ENCODE measurements at places on chromosomes 4 and X. TPM values are rescaled to one million over a fixed set of nuclear protein-coding genes. Genes with fewer than 3 reads are reported as not detected.
A peak's percentile ranks its signal among the peaks of the same experiment; 100 is the strongest.

TRAPPC2 gene
- polyA plus RNA-seq, result 27.9 TPM

PDE6B gene
- 48.1 TPM for polyA plus RNA-seq

SATL1 gene
- 1.1 TPM for polyA plus RNA-seq

SLC25A14 gene
- polyA plus RNA-seq, result 18.3 TPM

AIFM1 gene
- polyA plus RNA-seq, result 126 TPM

SULT1E1 gene
- polyA plus RNA-seq, result not detected

TLL1 gene
- polyA plus RNA-seq, result not detected

ARMCX6 gene
- 112 TPM for polyA plus RNA-seq

KLF3 gene
- polyA plus RNA-seq, result 24.7 TPM

TMPRSS11D gene
- polyA plus RNA-seq, result not detected

VEGFC gene
- 4.2 TPM for polyA plus RNA-seq

MAGEC3 gene
- polyA plus RNA-seq, result not detected

GEMIN8 gene
- polyA plus RNA-seq, result 28.3 TPM

DNA sequence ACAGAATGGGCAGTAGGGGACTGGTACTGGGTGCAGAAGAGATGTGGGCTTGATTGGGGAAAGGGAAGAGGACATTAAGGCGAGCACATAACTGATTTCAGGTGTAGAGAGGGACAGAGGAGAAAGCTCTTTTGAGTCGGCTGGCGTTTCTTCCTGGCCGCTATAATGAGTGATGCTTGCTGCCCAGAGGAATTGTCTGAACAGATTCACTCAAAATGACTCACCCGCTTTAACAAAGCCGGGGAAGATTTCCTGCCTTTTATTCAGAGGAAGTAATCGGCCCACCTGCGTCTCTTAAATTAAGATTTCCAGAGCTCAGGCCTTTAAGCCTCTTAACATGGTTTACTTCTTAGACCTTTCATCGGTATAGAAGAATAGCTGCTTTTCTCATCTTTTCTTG lies 102.1 kb upstream of the AP1S2 start:
- no peak for DNase-seq

- no peak for DNase-seq
Observed at GRCh38 chrX:150934453-150934852, 36.0 kb upstream of the CD99L2 start.

DNA sequence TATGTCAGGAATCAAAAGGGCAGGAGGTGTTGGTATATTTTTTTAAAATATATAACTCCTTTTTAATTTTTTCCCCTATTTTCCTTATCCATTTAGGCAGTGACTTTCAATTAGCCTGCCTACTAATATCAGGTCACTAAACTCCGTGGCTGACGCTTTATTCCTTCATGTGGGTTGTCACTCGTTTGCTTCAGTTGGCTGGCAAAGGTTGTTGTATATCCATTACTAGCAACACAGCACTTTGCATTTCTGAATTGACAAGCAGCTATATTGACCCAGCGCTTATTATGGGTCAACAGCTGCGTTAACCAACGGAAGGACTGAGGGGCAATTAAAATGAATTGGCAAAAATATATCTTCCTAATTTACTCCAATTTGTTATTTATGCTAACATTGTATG lies 87.7 kb downstream of the ARX start:
- no peak for DNase-seq

GRCh38 chr4:72314869-72315268 lies 254.2 kb downstream of the ADAMTS3 start:
- peak; percentile 93 for DNase-seq

- no peak for DNase-seq
Observed at GRCh38 chrX:110671068-110671803, 124.4 kb downstream of the CHRDL1 start.

DNA sequence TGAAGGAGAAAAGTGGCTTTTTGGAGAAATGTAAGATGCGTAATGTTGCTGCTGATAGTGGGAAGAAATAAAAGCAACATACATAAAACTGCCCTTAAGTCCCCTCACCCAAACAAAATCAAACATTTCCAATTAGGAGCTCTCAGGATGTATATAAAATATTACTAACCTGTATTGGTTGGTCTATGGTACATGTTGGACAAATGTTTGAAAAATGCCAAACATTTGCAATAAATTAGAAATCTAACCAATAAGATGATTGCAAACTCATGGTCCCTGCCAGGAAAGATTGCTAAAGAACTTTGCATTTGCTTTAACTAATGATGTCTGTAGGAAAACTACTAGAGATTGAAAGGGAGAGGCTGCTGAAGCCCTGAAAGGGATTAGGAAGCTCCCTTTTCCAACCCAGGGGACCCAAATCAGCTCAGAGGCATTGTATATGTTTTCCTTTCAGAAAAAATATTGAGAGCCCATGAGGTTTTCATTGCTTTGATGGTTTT lies 1.8 kb downstream of the SFRP2 start:
- no peak for DNase-seq

GRCh38 chr4:153611679-153612078 lies 72.4 kb upstream of the TLR2 start:
- no peak for DNase-seq

DNA sequence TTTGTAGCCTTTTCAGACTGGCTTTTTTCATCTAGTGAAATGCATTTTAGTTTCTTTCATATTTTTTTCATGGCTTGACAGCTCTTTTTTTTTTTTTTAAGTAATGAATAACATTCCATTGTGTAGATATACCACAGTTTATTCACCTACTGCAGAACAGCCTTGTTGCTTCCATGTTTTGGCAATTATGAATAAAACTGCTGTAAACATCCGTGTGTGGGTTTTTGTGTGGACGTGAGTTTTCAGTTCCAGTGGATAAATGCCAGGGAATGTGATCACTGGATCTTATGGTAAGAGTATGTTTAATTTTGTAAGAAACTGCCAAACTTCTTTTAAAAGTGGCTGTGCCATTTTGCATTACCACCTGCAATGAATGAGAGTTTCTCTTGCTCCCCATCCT lies 160.8 kb downstream of the SOWAHB start:
- no peak for DNase-seq

- no peak for DNase-seq
Observed at GRCh38 chr4:187128976-187129375, 405.3 kb upstream of the FAT1 start.

GRCh38 chrX:147403040-147403439 lies 508.7 kb upstream of the FMR1 start:
- DNase-seq, result no peak

DNA sequence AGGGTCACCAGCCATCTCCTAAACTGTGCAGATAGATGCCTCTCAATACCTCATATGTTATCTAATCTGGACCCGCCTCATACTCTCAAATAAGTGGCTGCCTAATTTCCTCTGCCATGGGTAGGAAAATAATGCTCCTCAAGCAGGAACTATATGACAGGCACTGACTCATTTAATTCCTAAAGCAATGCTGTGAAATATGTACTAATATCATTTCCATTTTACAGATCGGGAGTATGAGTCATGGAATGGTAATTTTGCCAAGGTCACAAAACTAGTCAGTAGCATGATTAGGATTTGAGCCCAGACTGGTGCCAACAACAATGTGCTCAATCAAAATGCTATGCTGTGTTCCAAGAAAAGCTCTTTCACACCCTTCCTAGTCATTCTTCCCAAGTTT lies 3.0 kb upstream of the NXT2 start:
- no peak for DNase-seq

DNA sequence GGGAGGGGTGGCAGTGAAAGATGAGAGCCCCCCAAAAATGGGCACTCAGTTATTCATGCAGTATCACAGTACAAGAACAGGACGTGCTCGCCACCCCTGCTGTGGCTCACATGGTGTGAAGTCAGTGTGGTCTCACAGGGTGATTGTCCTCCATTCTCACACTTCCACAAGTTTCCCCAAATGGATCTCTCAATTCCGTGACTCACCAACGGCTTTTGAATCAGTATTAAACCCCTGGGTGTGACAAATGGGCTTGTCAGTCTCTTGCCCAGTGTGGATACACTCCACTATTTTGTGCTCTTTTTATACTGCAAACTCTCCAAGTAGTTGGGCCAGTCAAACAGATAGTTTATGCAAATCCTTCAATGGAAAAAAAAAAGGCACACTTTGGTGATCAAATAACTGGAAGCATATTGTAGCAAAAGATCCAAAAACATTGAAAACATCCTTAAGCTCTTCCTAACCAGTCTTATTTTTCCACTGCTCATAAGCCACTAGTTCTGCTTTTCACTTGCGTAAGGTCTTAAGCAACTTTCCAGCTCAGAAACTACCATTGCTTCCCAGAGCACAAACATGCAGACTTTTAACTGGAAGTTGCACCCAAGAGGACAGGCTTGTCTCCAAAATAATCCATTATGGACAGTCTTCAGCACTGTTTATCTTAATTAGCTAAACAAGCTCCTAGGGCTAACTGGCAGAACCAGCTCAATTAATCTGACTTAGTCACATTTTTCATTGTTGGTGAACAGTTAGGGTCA lies 365.7 kb downstream of the PPP3CA start:
- DNase-seq, result peak; percentile 61

DNA sequence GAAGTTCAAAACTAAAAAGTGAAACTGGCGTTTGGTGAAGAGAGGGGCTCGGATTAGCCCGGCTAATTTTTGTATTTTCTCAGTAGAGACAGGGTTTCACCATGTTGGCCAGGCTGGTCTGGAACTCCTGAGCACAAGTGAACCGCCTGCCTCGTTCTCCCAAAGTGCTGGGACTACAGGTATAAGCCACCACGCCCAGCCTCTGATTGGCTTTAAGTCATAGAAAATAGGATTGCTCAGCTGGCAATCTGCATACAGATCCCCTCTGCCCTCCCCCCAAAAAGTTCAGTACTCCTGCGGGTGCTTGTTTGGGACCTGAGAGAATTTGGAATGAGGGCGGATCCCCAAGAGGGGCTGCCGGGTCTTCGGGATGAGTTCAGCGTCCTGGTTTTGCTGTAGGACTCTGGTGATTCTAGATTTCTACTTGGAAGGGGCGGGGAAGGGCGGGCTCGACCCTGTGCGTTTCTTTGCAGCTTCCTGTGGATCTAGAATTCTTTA lies 537 bp upstream of the PRKX start:
- no peak for DNase-seq

- DNase-seq, result no peak
Observed at GRCh38 chr4:165289423-165289785, 38.1 kb upstream of the MSMO1 start.

- no peak for DNase-seq
Observed at GRCh38 chr4:172962564-172963353, 205.9 kb upstream of the GALNT7 start.

GRCh38 chr4:43567644-43568043 lies 675.1 kb downstream of the GRXCR1 start:
- DNase-seq, result no peak

- peak; percentile 18 for DNase-seq
Observed at GRCh38 chr4:8538703-8539567, 41.3 kb upstream of the GPR78 start.

GRCh38 chr4:14850455-14851097 lies 151.7 kb upstream of the CPEB2 start:
- no peak for DNase-seq

DNA sequence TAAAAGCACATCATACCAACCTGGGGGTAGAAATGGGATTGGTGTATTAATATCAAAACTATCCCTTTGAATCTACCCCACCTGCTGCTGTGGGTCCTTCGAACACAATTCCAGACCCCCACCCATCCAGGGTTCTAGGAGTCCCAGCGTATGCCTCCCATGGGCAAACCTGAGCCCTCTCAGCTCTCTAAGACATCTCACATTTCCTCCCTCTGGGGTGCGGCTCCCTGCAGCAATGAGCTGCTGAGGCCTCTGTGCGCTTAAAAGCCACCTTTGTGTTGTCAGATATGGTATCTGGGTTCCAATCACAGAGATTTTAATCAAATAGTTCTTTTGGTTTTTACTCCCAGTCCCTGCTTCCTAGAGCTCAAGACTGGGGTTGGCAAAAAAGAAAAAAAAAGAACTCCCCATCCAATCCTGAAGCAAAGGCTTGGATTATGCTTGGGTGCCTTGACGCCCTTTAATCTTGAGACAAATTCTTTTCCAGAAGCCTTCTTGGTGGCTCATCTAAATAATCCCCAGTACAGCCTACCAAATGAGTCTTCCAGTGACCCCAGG lies 37.5 kb upstream of the NOCT start:
- no peak for DNase-seq

GRCh38 chr4:141746026-141746425 lies 109.6 kb downstream of the IL15 start:
- no peak for DNase-seq

GRCh38 chr4:32102896-32103295 lies 1382.7 kb downstream of the PCDH7 start:
- no peak for DNase-seq

DNA sequence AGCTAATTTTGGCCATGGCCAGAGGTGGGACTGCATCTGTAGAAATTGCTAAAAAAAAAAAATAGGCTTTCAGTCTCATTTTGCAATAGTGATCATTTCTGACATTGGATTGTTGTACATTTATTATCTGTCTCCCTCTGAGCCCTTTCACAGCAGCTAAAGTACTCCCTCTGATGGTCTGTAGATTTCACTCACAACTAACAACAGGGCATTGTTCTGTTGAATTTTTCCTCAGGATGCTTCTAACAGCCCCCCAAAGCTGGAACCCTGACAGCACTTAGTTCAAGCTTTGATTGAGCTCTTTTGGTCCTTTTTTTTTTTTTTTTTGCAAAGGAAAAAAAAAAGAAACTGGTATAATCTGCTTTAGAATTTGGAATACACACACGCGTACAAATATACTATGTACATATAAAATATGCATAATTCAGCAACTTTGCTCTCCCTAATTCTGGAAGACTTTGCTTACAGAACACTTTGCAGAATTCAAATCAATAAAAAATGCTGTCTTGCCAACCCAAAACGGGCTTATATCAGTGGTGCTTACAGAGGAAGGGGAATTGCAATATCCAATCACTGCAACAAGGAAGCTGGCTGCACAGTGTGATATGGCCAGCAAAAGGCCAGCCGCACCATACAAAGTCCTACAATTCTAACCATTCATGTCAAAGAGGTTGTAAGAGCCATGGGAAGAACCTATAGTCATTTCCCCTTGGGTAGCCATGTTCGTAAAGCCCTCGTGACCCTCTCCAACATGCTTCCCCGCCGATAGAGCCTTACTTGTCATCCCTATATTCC lies 406.4 kb downstream of the SMARCA1 start:
- no peak for DNase-seq

DNA sequence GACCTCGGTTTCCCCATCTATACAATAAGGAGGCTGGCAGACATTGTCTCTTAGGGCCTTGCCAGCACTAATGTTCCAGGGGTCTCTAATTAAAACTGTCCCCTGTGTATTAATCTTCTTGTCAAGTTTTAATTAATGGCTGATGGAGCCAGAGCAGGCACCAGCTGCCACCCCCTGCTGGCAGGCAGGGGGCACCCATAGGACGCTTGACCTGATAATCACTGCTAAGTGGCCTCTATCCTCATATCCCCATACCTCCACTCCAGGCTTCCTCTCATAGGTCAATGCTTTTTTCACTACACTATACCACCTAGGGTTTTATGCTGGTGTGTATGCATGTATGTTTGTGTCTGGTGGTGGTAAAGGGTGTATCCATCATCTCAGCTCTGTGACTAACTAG lies 89.4 kb downstream of the EFNB1 start:
- no peak for DNase-seq
